AG10803 (cell line): ENCODE measurements at places on chromosomes 1 and 21.

DNA sequence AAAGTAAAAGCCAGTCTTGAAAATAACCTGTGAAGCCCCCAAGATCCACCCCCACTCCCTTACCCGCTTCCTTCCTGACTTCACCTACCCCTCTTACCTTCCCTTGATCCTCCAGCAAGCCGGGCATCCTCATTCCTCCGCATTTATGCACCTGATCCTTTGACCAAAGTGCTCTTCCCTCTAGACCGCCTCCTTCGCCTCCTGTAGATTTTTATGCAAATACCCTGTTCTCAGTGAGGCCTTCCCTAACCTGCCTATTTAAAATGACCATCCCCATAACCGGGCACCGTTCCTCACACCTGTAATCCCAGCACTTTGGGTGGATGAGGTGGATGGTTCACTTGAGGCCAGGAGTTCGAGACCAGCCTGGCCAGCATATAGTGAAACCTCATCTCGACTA lies 1.1 kb upstream of the NENF start:
- no peak for DNase-seq

DNA sequence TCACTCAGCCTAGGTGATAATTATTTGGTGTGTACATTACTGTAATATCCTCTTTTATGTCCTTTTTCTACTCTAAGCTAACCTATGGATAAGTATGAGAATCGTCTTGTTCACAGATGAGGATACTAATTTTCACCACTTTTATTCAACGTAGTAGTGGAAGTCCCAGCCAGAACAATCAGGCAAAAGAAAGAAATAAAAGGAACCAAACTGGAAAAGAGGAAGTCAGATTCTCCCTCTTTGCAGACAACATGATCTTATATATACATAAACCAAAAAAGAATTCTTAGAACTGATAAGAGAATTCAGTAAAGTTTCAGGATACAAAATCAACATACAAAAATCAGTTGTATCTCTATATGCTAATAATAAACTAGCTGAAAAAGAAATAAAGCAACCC lies 12.6 kb upstream of the RGL1 start:
- DNase-seq, result no peak

- DNase-seq, result peak; percentile 81
Measured at GRCh38 chr1:23224739-23225648, 7.7 kb upstream of the HTR1D start.

- peak; percentile 79 for DNase-seq
Measured at GRCh38 chr21:27023186-27023585, 56.3 kb upstream of the ADAMTS5 start.

DNA sequence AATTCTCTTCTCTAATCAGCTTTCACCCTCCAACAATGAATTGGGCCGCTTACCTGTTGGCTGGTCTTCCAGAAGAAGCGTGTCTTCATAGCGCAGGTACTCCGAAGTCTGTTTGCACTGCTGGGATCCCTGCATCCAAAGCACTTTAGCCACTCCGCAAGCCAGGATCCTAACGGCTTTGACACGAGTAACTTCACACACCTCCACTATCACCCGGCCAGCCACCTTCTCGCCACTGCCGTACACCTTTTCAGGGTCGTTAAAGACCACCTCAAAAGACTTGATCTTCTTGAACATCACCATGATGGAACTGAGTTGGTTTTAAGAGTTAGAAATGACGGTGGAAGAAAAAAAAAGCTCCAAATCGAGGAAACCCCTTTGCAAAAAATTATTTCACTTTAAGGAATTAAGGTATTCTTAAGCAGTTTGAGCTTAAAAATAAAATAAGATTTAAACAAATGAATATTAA lies 381 bp downstream of the TXNIP start:
- DNase-seq, result no peak

DNA sequence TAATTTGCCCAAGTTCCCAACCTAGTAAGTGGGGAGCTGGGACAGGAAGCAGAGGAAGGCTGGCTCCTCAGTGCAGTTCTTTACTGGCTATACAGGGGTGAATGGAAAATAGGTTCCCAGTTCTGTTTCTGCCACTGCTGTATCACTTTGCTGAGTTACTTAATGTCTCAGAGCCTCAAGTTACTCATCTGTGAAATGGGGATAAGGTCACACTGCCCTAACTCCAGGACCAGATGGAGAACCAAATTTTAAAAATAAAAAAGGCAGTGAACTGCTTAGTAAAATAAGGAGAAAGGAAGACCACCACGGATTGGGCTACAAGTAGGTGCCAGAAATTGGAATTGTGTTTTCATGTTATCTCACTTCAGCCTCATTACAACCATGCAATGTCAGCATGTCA lies 147.8 kb downstream of the OMA1 start:
- DNase-seq, result no peak

DNA sequence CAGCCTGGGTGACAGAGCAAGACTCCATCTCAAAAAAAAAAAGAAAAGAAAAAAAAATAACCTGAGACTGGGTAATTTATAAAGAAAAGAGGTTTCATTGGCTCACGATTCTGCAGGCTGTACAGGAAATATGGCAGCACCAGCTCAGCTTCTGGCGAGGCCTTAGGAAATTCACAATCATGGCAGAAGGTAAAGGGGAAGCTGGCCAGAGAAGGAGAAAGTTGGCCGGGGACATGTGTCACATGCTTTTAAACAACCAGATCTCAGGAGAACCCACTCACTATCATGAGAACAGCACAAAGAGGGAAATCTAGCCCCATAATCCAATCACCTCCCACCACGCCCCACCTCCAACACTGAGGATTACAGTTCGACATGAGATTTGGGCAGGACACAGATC lies 125.3 kb downstream of the DISP1 start:
- no peak for DNase-seq

- no peak for DNase-seq
Measured at GRCh38 chr1:76037324-76037723, 37.2 kb upstream of the ST6GALNAC3 start.

DNA sequence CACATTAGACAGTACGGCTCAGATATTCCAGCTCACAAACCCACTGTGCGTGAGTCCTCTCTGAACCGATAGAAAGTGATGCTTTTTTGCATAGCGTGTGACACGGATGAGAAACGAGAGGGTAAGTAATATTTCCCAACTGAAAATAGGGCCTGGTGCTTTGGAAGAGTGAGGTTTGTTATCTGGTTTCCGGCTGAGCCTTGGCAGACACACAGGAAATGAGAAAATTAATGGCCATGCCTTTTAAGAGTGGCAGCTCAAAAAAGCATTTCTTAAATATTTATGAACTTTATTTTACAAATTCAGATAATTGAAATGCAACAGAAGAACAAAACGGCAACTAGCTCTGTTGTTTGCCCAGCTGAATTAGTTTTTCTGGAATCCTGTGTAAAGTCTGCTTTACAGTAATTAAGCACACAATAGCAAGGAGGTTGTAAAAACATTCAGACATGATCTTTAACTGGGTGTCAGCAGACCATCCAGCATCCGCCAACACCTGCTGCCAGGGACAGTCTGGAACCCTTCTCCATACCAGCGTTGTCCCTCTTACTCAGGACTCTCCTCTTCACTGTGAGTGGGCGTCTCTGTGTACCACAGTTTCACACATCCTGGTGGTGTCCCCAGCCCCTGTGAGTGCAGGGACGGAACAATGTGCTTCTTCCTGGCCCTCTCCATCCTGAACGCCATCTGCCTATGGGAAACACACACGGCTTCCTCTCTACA lies 155.4 kb downstream of the PGBD5 start:
- DNase-seq, result peak; percentile 3

- peak; percentile 81 for DNase-seq
Measured at GRCh38 chr1:27318596-27318995, 3.4 kb upstream of the TMEM222 start.

GRCh38 chr1:227559499-227559898 lies 3.9 kb upstream of the ZNF678 start:
- no peak for DNase-seq

GRCh38 chr1:235207209-235207565 lies 46.1 kb upstream of the RBM34 start:
- no peak for DNase-seq

GRCh38 chr1:185368313-185368855 lies 51.3 kb upstream of the IVNS1ABP start:
- no peak for DNase-seq

DNA sequence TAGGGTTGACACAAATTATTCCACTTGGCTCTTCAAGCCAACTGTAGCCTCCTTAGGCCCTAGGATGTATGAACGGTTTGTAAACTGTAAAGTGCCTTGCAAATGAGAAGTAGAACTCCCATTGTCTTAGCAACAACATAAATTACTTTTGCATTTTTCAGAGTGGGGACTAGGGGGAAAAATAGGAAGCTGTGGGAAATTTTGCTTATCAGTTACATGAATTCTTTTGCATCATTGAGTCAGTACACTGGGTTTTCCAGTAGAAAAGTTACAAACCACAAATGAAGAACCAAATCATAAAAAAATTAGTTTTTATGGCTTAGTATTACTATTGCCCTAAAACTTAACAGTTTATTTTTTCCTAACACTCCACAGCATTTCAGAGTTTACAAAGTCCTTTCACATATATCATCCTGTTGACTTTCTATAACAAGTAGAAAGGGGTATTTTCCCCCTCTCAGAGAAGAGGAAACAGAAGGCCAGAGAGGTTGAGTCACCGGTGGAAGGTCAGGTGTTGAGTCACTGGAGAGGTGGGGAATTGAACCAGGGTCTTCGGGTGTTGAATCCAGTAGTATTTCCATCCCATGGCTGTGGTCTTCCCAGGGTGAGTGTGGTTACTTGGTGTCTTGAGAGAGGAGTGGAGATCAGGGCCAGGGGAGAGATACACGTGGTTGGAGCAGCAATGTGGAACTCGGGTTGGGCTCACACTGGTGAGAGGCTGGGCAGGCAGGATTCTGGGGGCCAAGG lies 71.9 kb upstream of the USP24 start:
- no peak for DNase-seq

- DNase-seq, result no peak
Measured at GRCh38 chr21:42474043-42474831, 21.8 kb downstream of the RSPH1 start.

- no peak for DNase-seq
Measured at GRCh38 chr1:101964708-101965107, 32.0 kb downstream of the OLFM3 start.

- no peak for DNase-seq
Measured at GRCh38 chr1:70048336-70049094, 156.9 kb downstream of the LRRC40 start.

DNA sequence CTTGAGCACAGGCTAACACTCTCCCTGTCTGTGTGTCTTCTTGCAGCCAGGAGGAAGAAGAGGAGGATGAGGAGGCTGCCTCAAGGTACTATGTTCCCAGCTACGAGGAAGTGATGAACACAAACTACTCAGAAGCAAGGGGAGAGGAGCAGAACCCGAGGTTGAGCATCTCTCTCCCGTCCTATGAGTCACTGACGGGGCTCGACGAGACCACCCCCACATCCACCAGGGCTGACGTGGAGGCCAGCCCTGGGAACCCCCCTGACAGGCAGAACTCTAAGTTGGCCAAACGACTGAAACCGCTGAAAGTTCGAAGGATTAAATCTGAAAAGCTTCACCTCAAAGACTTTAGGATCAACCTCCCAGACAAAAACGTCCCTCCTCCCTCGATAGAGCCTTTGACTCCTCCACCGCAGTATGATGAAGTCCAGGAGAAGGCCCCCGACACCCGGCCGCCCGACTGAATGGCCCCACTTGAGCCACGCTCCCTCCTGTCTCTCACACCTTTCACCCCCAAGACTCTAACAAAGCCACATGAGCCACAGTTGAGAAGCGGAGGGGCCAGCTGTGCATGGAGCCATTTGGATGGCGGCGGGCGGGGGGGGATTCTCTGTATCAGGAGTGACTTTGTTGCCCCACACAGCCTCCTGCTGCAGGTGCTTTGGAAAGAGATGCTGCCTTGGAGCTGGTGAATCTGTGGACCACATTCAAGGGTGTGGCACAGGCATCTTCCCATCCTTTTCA lies 27.6 kb upstream of the FHAD1 start:
- no peak for DNase-seq

DNA sequence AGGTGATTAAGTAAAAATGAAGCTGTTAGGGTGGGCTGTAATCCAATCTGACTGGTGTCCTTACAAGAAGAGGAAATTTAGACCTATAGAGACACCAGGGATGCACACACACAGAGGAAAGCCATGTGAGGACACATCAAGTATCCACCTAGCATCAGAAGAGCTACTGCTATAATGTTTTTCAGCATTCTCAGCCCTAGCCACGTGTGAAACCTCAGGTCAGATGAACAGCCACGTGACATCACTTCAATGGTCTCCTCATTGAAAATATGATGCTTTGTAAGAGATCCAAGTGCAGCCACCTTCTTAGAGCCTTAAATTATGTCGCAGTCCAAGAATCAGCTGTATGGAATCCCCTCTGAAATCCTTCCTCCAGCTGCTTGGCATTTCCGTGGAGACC lies 65.1 kb downstream of the C1orf87 start:
- no peak for DNase-seq

DNA sequence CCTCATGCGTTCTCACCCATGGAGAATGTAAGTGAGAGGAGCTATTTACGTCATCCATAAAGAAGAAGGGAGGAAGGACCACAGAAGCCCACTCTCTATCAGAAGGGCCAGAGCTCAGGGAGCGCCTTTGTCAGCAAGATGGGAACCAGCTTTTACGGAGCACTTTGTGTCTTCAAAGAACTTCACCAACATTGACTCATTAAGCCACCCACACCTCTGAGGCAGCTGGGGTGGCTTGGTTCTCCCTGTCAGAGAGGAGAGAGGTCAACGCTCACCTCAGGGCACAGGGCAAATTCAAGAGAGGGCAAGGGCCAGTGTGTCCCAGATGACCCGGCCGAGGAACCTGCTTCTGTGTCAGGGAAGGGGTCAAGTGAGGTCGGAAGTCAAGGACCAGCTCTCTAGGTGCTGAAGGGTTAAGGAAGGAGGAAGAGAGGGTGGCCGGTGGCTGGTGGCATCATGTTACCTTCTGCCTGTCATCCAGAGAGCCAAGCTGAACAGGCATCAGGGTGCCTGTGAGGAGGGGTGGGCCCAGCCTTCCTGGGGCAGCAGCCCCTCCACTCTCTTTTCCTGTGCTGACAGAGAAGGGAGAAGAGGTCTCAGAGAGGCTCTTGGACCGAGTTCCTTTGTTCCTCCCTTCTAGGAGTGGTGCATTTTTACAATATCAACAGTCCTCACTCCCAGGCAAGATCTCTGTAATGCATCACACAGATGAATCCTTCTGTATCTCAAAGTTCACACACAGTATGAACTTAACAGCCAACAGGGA lies 109.0 kb downstream of the ETS2 start:
- DNase-seq, result no peak

GRCh38 chr1:211483896-211484612 lies 7.9 kb downstream of the RD3 start:
- DNase-seq, result no peak

DNA sequence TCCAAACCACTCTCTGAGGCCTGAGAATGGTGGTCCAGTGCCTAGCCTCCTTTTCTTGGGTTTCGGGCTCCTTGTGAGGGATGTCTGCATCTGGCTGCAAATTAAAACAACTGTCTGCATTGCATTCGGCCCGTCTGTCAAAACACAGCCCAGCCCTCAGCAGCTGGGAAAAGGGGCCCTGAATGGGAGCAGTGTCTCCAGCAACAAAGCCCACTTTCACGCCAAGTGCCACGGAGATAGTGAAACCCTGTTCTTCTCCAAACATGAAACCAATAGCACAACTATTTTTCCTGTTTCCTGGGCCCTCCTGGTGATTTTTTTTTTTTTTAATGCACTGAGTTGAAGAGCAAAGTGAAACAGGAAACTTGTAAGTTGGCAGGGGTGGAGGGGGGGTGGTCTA lies 138.4 kb downstream of the PLXNA2 start:
- DNase-seq, result no peak
